ENCODE measurements at places on chromosomes 1 and 21.

GRCh38 chr21:45236481-45236880, 51.2 kb downstream of the POFUT2 start:
- DNase-seq, result no peak

DNA sequence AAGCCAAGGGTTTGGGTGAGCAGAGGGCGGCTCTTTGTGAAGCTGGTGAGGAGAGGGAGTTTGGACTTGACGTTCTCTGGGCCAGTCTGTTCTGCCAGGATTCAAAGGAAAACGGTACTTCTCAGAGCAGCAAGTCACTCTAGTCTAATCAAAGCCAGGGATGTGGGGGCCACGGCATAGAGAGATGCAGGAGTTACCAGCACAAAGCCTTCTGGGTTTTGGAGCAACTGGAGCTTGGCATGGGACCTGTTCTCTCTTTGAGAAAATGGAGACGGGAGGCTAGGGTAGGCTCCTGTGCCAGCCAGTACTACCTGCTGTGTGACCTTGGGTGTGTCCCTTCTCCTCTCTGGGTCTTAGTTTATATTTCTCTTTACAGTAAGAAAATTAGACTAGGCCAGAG, 2.1 kb downstream of the TXLNA start:
- DNase-seq, result no peak

DNA sequence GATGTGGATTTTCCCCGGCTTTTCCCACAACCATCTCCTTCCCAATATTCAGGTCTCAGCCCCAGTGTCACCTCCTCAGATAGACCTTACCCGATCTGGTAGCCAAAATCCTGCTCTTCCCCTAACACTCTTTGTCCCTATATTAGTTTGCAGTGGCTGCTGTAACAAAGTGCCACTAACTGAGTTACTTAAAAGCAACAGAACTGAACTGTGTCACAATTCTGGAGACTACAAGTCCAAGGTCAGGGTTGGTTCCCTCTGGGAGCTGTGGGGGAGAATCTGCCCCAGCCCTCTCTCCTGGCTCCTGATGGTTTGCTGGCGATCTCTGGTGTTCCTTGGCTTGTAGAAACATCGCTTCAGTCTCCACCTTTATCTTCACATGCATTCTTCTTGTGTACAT, 64.0 kb downstream of the NENF start:
- DNase-seq, result no peak

GRCh38 chr1:17117451-17118265, 1.6 kb downstream of the PADI2 start:
- no peak for DNase-seq

GRCh38 chr1:90308421-90308820, 313.5 kb downstream of the ZNF326 start:
- no peak for DNase-seq

GRCh38 chr21:37427221-37427620, 60.6 kb downstream of the DYRK1A start:
- DNase-seq, result no peak

GRCh38 chr1:112855152-112855828, 100.7 kb downstream of the SLC16A1 start:
- DNase-seq, result no peak

DNA sequence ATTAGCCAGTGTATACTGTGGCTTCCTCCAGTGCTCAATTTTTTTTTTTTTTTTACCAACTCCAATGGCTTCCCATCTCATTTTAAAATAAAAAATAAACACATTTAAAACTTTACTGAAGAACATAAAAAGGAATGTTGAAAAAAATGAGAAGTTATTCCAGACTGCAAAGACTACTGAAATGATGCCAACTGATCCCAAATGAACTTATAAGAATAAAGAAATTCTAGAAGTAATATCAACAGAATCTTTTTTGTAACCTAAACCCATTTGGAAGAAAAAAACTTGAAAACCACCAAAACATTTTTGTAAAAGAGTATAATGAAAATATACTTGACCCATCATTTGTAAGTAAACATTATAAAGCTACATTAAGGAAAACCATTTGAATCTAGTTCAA, 129.4 kb downstream of the FAF1 start:
- no peak for DNase-seq

- DNase-seq, result no peak
These were observed 184.0 kb upstream of the NEGR1 start for GRCh38 chr1:72466376-72466775.

- no peak for DNase-seq
These were observed 175.6 kb upstream of the ESRRG start for GRCh38 chr1:216898801-216899200.

- DNase-seq, result no peak
These were observed 36.7 kb upstream of the LRRC8B start for GRCh38 chr1:89487972-89488371.
